ENCODE measurements at places on chromosomes 11 and 22.

DNA sequence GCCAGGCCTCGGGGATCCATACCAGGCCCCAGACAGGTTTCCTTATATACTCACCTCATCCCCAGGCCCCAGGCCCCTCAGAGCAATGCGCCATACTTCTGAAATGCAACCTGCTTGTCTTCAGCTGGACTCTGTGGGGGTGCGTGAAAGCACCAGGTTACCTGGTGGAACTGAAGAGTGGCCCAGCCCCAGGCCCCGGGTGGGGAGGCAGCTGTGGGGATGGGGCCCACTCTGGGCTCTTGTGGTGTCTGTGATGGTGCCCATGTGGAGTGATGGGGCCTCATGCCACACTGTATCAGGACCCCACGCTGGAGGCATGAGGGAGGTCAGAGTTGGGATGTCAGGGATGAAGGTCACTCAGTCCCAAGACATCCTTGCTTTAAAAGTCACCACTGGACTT, 999.0 kb downstream of the BRD1 start:
- no peak for DNase-seq

DNA sequence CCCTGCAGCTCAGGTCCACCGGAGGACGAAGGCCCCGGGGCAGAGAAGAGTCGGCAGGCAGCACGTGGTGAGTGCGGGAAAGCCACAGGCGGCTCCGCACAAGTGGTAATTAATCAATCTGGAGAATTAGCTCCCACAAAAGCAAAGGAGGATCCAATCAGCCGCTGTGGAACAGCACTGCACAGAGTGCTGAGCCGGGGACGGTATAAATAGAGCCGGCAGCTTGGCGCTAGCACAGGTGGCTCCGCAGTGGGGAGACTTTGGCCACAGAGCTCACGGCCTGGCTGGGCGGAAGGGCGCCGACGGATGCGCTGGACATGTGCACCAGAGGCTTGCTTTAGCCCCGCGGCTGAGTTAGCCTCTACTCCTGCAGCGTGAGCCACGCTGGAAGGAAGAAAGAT, 48.9 kb downstream of the IGSF9B start:
- DNase-seq: no peak

GRCh38 chr11:124800226-124800929, at the start of gene MSANTD2:
Gene MSANTD2, minus strand, starts transcription at chr11:124800406. Its CDS starts 26 bp downstream, at chr11:124800380.
- peak; percentile 73 for DNase-seq

- DNase-seq: no peak
These were observed 18.5 kb upstream of the SPON1 start for GRCh38 chr11:13944016-13944415.

DNA sequence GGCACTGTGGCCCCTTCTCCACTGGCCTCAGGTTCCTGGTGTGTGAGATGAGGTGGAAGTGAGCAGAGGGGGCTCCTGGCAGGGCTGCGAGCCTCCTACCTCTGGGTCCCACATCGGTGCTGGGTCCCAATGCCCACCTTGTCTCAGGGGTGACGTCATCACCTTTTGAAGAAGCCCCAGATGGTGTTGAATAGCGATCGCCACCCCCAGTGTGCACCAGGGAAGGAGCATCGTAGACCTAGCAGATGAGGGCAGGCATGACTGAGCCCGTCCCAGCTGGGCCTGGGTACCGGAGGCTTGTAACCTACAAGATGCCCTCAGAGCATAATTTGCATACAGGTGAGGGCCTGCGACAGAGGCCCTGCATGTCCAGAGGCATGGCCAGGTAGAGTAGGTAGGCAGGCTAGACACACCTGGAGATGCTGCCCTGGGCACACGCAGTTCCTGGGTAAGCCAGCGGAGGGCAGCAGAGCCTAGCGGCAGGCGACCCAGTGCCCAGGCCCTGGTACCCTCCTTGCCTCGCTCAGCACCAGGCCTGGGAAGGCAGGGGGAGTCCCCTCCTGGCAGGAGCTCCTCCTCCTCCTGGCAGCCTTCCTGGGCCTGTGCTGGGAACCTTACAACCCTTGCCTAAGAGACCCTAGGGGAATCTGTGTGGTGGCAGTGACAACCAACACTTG, 52.5 kb downstream of the TPCN2 start:
- peak; percentile 60 for DNase-seq

DNA sequence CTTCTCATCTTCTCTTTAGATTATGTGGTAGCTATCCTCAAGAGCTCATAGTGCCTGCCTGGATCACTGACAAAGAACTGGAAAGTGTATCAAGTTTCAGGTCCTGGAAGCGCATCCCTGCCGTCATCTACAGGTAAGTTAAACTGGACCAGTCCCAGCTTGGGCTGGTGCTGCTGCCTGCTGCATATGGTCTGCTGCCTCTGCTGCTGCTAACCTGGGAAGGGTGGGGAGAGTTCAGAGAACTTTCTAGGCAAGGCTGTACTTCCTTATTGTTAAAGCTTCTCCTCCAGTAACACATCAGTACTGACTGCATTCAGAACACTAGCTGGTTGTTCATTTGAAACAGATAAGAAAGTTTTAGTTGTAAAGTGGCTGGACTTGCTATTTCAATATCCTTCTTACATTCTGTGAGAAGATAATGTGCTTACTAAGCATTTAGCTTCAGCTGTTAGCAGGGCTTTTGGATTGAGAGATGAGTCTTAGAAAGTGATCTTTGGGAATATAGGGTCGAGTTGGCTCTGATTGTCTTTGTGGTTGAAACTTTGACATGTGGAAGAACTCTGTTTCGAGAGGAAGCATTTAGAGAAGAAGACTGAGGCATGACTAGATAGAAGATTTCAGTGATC, 77.3 kb upstream of the HORMAD2 start:
- DNase-seq: no peak

- DNase-seq: no peak
These were observed 1.5 kb downstream of the RAB30 start for GRCh38 chr11:83070044-83070701.

DNA sequence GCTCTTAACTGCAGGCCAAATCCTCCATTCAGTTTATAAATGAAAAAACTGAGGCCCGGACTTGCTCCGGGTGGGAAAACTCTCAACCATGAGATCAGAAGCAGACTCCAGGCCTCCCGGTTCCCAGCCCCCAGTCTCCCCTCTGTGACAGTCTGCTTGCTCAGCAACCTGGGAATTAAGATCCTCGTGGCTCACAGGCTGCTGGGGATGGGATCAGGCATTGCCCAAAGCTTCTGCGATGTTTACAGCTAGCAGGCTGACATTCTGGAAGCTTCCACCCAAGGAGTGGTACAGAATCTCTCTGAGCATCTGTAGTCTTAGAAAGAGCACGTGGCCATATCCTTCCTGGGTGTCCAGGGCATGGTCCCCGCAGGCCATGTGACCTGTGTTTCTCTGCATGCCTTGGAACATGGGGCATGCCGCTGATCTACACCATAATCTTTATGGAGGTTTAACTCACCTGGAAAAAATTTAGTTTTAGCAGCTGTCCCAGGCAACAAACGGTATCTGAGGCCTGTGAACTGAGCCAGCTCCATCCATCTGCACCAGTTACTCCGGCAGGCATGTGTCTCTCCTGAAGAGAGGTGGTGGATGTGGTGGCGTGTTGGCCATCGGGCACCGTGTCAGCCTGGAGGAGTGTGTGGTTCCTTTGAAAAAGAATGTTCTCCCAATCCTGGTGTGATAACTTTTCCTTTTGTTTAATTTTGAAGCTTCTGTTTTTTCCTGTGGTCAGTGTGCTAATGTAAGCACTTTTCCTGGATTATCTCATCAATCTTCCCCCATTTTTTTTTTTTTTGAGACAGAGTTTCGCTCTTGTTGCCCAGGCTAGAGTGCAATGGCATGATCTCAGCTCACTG, 7.9 kb downstream of the FBLN1 start:
- no peak for DNase-seq

DNA sequence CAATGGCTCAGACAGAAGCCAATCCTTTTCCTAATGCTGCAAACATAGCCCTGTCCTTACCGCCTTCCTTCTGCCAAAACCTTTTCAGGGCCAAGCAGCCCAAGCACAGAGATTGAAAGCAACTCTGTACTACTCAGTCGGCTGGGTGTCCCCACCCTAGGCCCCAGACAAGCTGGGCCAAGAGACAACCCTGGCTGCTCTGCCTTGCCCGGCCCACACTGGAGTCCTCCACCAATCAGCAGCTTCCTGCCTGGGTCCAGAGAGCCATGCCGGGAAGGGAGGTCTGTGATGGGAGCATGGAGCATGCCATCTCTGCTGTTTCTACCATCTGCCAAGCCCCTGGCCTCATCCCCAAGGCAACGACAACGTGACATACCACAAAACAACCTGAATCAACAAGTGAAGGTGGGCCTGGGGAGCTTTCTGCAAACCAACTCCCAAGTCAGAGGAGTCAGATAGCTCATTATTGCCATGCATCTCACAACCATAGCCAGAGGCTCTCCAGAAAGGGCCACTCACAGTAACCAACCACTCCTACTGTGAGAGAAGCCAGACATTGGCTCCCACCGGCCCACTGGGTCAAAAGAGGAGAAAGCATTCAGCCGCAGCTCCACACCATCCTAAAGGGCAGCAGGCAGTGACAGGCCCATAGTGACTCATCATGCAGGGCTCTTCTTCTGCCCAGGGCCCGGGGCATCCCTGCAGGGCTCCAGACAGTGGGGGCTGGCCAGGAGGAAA, 18.2 kb downstream of the PATZ1 start:
- no peak for DNase-seq

DNA sequence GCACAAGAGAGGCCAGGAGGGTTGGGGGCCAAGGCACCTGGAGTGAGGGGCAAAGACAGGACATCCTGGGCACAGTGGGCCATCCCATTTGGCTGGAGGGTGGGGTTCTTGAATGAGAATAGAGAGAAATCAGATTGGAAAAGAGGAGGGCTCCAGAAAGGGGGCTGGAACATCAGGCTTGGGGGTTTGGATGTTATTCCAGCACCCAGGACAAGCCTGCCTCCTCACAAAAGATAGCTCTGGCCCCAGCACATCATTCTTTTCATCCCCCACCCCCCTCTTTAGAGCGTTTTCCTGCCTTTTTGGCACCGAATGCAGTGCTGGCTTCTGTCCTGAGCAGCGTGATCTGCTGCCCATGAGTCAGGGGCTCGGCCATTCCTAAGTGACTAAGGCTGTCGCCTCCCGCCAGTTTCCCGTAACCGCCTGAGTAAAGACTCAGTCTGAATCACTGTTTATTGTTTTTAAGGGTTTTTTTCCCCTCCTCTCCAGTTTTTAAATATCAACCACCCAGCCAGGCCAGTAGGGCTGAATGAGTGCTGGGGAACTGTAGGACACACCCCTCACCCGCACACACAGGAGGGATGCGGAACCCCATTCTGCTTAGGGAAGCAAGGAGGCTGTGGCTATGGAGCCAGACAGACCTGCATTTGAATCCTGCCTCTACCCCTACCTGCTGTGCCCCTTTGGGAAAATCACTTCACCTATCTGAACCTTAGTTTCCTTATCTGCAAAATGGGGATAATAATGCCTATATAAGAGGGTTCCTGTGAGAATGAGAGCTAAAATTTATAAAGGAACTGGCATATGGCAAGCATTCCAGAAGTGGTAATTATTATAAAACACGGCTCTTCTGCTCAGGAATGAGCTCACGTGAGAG, 32.4 kb upstream of the NAV2 start:
- DNase-seq: no peak
